Frontal cortex (tissue), 4 donors: ENCODE measurements at places on chromosomes 2 and 18. TPM values are rescaled to one million over a fixed set of nuclear protein-coding genes. Genes with fewer than 3 reads are reported as not detected.

DNA sequence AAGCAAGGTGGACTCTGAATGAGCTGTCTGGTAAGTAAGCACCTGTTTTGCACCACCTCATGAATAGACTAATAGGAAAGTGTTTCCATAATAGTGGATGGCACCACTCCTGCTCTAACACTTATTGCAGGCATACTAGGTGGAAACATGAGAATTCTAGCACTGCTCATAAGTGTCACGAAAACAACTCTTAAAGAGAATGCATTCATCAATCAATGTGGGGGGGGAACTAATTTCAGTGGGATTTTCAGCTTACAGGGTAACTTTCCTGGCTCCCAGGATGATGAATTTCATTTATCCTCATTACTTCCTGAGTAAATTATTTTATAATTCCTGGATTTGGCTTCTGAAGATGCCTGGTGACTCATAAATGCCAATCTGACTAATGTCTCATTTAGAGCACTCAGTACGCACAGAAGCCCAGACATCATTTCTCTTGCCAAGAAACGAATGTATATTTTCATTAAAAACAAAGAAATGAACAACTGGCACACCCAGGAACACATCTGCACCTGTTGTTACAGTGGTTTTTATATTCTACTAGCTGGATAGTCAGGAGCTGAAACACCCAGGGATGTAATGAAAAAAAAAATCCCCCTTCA lies 129.6 kb downstream of the PID1 start:
- no peak for DNase-seq

GRCh38 chr2:203928849-203929248 lies 7.7 kb upstream of the ICOS start:
- DNase-seq = no peak

DNA sequence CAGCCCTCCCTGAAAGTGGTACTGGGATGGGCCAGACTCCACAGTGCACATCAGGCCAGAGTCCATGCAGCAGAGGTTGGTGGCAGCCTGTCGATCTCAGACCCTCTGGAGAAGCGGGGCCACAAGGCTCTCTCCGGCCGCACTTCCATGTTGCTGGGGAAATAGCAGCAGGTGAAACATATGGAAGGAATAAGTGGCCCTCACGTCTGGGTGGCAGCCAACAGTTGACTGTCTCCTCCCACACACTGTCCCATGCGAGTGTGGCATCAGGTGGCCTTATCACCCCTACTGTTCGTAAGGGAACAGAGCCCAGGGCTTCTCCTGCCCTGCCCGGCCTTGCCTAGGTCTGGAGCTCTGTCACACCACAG lies 58.1 kb upstream of the FOSL2 start:
- DNase-seq = no peak

DNA sequence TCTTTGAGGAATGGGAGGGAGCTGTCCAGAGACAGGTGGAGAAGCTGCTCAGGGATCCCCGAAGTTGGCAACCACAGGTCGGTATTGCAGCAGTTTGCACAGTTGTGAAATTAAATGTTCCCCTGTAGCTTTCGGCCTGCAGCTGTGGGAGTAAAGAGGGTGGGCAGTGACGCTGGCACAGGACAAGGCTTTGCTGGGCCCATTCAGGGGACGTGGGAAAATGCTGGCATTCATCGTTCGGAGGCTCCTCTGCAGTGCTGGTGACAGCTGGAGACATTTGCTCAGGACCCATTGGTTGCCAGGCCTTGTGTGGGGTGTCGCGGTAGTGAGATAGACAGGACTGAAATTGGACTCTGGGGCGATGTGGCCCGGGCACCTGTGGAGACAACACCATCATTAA lies 173.7 kb downstream of the MYCN start:
- no peak for DNase-seq

GRCh38 chr2:191280290-191280689 lies 35.1 kb downstream of the MYO1B start:
- no peak for DNase-seq

DNA sequence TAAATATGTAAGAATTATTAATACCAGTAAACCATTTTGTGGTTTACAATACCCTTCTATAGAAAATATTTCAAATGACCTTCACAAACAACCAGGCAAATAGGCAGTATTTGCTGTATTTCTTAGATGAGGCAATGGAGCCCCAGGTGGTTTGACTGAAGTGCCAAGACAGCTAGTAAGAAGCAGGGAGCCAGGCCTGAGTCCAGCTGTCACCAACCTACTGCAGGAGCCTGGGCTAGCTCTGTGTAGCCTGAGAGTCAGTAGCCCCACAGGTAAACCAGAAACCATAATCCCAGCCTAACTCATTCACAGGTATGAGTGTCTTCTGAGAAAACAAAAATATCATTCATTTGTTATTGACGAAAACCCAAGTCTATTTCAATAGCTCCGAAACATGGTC lies 45.6 kb downstream of the TRIB2 start:
- no peak for DNase-seq

GRCh38 chr2:11071211-11071610 lies 84.1 kb upstream of the SLC66A3 start:
- DNase-seq = no peak

SELENOI gene
- total RNA-seq = 63.6 TPM

PPP1R1C gene
- total RNA-seq = under 0.01 TPM

CXCR1 gene
- total RNA-seq = under 0.01 TPM

NAT8 gene
- not detected for total RNA-seq
